ENCODE measurements at places on chromosomes 5 and 9.

DNA sequence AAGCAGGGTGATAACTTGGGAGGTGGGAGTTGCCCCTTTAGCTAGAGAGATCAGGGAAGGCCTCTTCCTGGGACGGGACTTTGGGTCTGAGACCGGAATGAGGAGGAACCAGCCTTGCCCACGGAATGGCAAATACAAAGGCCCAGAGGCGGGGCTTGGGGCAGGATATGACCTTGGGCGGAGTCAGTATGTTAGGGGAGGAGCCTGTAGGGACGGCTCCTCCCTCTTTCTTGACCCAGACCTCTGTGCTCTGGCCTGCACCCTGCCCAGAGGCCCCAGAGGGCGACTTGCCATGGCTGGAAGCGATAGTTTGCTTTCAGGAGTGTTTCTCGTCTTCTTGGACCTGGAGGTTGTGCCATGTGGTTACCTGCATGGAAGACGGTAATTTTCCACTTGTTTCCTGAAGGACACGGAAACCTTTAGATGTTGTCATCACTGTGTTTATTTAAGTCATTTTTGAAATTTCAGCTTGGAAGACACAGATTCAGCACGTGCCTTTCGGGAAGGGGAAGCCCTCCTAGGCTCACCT, 85.6 kb downstream of the DAB2IP start:
- DNase-seq: no peak

GRCh38 chr5:171481571-171482433, 62.4 kb downstream of the FGF18 start:
- DNase-seq: no peak

- no peak for DNase-seq
Observed at GRCh38 chr9:99860266-99860665, 38.6 kb downstream of the NR4A3 start.

GRCh38 chr9:82223442-82223841, 234.9 kb downstream of the SPATA31D1 start:
- no peak for DNase-seq

GRCh38 chr9:130672466-130672865, 8.1 kb downstream of the PRDM12 start:
- DNase-seq: no peak

GRCh38 chr5:53166183-53166495, 56.6 kb upstream of the MOCS2 start:
- DNase-seq: no peak

- DNase-seq: no peak
Observed at GRCh38 chr5:125409861-125410536, 663.6 kb upstream of the ZNF608 start.

GRCh38 chr9:125400725-125401716, 139.4 kb downstream of the GAPVD1 start:
- no peak for DNase-seq

- no peak for DNase-seq
Observed at GRCh38 chr5:150141544-150142184, 14.0 kb downstream of the PDGFRB start.

GRCh38 chr9:113483676-113484257, 20.2 kb downstream of the RGS3 start:
- no peak for DNase-seq

- no peak for DNase-seq
Observed at GRCh38 chr9:109557481-109557880, 59.4 kb upstream of the PTPN3 start.

DNA sequence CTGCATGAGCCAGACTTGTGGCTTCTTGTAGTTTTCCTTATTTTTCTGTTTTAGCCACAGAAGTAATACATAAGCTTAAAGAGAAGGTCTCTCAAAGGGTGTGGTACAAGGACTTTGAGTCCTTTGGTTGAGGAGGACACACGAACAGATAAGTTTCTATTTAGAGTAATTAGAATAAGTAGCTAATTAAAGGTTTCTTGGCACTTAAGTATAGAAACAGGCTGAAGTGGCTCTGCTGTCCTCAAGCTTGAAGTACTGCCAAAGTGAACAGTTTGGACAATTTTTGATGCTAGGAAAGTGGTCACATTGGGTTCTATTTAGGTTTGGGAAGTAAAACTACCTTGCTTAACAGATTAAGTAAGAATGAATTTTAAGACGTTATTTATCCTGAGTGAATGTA, 278.3 kb upstream of the MPDZ start:
- no peak for DNase-seq

DNA sequence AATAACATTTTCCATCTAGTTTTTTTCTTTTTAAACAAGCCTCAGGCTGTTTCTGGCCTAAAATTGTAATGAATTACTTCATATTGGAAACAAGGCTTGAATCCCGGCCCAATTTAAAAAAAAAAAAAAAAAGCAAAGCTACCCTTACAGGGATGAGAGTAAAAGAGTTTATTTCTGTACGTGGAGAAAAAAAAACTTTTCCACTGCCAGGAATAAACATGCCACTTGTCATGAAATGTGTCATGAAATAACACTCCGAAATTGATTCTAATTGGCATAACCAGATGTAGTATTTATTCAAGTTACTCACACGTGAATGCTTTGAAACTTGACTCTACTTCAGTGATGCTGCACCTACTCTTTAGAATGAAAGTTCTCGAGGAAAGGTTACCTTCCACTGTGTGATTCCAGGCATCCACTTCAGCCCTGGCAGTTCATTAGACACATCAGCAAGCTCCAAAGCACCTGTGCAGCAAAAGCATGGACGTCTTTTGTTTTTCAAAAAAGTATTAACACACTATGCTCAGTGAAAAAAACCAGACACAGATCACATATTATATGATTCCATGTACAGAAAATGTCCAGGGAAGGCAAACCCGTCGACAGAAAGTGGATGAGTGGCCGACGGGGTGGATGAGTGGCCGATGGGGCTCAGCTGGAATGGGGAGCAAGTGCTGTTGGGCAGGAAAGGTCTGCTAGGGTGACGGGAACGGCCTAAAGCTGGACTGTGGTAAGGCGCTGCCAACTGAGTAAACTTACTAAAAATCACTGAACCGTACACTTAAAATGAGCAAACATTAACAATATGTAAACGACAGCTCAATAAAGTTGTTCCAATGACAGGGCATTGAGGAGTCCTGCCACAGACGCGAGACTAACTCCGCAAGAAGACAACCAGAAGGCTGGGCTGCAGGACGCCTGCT, 21.2 kb downstream of the NSUN2 start:
- DNase-seq: no peak

DNA sequence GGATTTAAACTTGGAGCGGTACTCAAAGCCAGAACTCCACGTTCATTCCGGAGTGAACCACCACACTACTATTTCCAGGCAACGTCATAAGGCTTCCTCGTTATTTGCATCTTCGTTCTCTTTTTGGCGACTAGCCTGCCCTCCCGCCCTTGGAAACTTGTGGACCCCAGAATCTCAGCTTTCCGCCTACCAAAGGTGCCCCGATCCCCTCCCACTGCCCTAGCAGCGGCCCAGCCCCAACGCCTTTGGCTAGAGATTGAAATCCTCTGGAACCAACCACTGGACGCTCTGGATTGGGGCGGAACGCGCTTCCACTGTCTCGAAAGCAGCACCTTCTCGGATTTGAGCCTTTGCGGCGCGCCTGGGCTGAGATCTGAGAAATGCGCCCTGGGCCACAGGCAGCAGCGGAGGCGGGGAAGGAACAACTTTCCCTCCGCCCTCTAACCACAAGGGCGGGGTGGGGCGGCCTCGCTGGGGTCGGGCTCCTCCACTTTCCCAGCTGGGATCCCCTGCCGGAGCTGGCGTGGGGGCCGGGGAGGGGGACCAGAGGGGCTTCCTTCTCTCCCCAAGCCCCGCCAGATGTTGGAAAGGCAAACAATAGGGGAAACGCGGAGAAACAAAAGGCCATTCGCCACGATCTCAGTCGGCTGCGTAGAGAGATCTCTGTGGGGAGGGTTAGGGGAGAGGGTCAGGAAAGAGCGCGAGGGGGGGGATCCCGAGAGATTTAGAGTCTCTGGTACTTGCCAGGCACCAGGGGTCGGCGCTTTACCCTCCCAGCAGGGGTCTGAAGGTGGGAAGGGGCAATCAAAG, 1.3 kb downstream of the MOB3B start:
- no peak for DNase-seq

All from activated T-helper 1 cell treated with anti-CD3 and anti-CD28 coated beads, Interleukin-2, amount 50 U/mL, for 16 hours (primary cell).